ENCODE measurements at places on chromosomes 6 and 20. TPM values are rescaled to one million over a fixed set of nuclear protein-coding genes. Genes with fewer than 3 reads are reported as not detected.

The BTBD9 gene
- total RNA-seq: 23.3 TPM

- H3K27me3 ChIP-seq: no peaks in the 10 kb centered on the region
- DNase-seq: no peak
- no peak overlapping the region for H3K27ac ChIP-seq
- H3K36me3 ChIP-seq: no peaks in the 10 kb centered on the region
Measured at GRCh38 chr6:3991941-3992340, 87.0 kb downstream of the FAM217A start.

GRCh38 chr20:49981218-49982071, 1.3 kb upstream of the SNAI1 start:
- no peaks in the 10 kb centered on the region for H3K36me3 ChIP-seq
- H3K27me3 ChIP-seq: no peaks in the 10 kb centered on the region
- peaks cover 49% of the 10 kb centered on the region for H3K4me1 ChIP-seq
- no peak overlapping the region for H3K27ac ChIP-seq

- no peak overlapping the region for H3K27ac ChIP-seq
- H3K4me1 ChIP-seq: peaks cover 7% of the 10 kb centered on the region
- H3K36me3 ChIP-seq: no peaks in the 10 kb centered on the region
- no peak for DNase-seq
- no peak overlapping the region for H3K4me3 ChIP-seq
Measured at GRCh38 chr6:90101403-90101802, 195.2 kb downstream of the BACH2 start.

GRCh38 chr6:11609324-11610071, 71.9 kb downstream of the TMEM170B start:
- H3K27ac ChIP-seq: peak overlapping the region; percentile 74
- no peaks in the 10 kb centered on the region for H3K27me3 ChIP-seq
- H3K4me1 ChIP-seq: peaks cover 37% of the 10 kb centered on the region
- peak; percentile 40 for DNase-seq
- H3K4me3 ChIP-seq: no peak overlapping the region

The RING1 gene
- 26.3 TPM for total RNA-seq

The COL19A1 gene
- 0.97 TPM for total RNA-seq

DNA sequence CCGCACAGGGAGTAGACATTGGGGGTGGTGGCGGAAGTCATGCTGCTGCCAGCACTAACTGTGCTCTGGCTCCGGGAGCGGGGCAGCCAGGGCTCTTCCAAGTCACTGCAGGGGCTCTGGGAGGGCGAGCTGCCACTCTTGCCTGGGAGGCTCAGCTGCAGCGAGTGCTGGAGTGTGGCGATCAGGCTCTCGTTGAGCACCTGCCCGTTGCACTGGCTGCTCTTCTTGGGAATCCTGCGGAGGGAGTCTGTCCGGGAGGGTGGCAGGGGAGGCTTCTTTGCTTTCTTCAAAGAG, 28.0 kb downstream of the HEBP2 start:
- DNase-seq: no peak
- H3K4me1 ChIP-seq: peaks cover 48% of the 10 kb centered on the region
- no peak overlapping the region for H3K4me3 ChIP-seq
- H3K27me3 ChIP-seq: no peaks in the 10 kb centered on the region

DNA sequence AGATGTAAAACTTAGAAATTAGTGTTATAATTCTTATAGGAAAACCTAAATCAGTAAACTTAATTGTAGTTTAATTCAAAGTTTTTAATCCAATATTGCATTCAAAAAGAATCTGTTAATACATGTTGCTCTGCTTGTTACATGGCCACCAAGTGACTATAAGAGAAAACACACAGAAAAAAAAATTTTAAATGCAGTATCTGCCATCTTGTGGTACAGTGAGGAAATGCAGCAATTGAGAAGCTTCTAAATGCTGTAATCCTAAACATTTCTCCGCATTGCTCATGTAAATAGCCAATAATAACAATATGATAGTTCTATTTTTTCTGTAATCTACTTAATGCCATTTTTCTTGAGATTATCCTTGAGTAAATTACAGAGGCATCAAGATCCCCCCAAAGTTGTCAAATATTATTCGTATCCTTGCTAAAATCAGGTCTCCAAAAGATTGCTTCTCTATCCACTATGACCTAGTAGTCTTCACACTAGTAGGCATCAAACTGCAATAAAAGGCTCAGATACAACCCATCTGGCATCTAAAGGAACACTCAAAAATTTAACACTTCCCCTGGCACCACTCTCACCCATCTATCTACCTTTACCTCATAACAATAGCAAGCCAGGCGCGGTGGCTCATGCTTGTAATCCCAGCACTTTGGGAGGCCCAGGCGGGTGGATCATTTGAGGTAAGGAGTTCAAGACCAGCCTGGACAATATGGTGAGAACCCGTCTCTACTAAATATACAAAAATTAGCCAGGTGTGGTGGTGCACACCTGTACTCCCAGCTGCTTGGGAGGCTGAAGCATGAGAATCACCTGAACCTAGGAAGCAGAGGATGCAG, 34.6 kb downstream of the HDAC2 start:
- peaks cover 45% of the 10 kb centered on the region for H3K36me3 ChIP-seq
- H3K4me3 ChIP-seq: no peak overlapping the region
- no peak overlapping the region for H3K27ac ChIP-seq
- no peaks in the 10 kb centered on the region for H3K4me1 ChIP-seq
- no peak for DNase-seq
- no peaks in the 10 kb centered on the region for H3K27me3 ChIP-seq

DNA sequence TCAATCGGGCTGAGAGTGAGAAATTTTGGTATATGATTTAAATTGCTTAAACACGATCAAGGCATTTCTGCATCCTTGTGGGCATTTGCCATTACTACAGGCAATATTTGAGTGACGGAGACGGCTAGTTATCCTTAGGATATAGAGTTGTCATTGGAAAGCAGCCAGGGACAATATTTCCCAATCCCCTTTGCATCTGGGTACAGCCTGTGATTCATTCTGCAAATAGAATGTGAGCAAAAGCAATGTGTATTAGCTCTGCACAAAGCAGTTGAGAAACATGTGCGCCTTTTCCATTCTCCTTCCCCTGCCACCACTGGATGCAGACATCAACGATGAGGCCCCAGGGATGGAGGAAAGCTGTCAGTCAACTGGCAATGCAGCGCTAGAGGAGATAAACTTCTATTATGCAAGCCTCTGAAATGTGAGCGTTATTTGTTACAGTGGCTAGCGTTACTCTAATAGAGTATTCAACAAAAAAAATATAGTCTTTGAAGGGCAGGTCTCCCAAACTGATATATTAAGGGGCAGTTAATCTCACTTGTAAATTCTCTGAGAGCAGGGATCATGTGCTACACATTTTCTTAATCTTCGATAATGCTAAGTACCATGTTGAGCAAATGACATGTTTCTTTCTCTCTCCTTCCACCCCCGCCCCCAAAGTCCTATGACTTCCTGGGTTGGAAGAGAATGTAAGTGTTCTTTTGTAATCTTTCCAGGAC, 37.1 kb upstream of the NCOA3 start:
- H3K27ac ChIP-seq: peak overlapping the region; percentile 24
- H3K36me3 ChIP-seq: no peaks in the 10 kb centered on the region
- H3K4me1 ChIP-seq: peaks cover 23% of the 10 kb centered on the region
- no peak overlapping the region for H3K4me3 ChIP-seq
- no peaks in the 10 kb centered on the region for H3K27me3 ChIP-seq
- DNase-seq: peak; percentile 45

DNA sequence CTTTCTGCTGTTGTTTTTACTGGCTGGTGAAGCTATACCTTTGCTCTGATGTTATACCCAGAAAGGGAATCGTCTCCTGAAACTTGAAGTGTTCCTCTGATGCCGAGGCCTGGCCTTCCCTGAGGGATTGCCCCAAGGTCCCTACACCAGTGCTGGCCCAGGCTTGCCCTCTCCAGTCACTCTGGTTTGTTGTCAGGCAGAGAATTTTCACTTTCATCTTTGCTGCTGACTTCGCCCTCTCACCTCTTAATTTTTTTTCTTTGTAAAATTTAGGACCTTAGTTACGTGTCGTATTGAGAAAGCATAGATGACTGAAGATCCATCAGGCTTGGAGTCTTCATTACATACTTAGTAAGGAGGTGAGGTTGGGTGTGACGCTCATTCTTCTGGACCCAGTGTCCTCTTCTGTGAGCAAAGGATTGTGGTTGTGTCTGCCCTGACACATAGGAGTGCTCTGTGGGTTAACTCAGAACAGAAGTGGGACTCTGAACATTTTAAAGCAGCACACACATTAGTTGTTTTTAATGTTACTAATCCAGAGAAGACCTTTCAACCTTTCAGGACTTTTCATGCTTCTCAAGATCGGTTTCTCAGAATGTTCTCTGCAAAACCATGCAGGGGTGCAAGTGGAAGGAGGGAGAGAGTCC, 45.4 kb downstream of the TULP4 start:
- H3K27ac ChIP-seq: no peak overlapping the region
- H3K27me3 ChIP-seq: no peaks in the 10 kb centered on the region
- H3K36me3 ChIP-seq: no peaks in the 10 kb centered on the region

All from heart left ventricle (tissue), 16 donors.